ENCODE measurements at places on chromosomes 7 and 10.

DNA sequence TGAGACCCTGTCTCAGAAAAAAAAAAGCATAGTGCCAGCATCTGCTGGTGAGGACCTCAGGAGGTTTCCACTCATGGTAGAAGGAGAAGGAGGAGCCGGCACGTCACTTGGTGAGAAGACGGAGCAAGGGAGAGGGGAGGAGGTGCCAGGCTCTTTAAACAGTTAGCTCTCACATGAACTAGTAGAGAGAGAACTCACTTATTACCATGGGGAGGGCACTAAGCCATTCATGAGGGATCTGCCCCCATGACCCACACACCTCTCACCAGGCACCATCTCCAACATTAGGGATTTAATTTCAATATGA, 62.9 kb upstream of the VKORC1L1 start:
- DNase-seq = no peak

DNA sequence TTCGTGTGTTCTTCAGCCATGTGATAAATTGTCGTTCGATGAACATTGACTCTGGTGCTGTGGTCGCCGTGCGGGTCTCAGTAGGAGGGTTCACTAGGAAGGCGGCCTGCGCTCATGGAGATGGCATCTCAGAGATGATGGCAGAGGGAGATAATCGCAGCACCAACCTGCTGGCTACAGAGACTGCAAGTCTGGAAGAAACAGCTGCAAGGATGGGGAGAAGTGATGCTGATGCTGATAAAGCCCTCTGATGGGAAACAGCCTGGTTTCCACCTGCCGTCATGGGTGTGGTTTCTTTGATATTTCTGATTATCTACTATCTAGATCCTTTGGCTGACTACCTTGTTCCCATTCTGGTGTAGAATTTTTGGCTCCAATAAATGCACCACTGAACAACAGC, 130.5 kb upstream of the ANKRD30A start:
- DNase-seq = no peak

GRCh38 chr10:1538531-1539061, 198.7 kb downstream of the ADARB2 start:
- no peak for DNase-seq

DNA sequence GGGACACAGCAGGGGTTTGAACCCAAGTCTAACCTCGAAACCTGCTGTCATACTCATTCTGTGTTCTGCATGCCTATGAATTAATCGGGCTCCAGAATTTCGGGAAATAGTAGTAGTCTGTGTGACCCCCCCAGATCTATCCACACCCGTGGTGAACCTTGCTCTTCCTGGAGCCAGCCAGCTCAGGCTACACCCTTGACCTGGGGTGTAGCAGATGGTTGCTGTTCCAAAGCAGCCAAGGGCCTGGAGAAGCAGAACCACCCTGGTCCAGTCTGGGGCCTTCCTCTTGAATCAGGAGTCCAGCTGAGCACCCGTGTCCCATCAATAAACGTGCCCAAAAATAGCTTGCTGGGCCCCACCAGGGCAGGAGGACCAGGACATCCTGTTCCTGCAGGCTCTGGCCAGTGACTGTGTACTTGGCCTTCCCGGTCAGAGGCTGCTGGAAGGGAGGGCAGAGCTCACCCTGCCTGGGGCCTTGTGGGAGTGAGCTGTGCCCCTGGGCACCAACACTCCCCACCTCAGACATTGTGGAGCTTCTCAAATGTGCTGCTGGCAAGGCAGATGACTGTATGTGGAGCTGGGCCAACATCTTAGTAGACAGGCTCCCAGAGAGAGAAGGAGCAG, 101.2 kb upstream of the ZNF716 start:
- DNase-seq = no peak

DNA sequence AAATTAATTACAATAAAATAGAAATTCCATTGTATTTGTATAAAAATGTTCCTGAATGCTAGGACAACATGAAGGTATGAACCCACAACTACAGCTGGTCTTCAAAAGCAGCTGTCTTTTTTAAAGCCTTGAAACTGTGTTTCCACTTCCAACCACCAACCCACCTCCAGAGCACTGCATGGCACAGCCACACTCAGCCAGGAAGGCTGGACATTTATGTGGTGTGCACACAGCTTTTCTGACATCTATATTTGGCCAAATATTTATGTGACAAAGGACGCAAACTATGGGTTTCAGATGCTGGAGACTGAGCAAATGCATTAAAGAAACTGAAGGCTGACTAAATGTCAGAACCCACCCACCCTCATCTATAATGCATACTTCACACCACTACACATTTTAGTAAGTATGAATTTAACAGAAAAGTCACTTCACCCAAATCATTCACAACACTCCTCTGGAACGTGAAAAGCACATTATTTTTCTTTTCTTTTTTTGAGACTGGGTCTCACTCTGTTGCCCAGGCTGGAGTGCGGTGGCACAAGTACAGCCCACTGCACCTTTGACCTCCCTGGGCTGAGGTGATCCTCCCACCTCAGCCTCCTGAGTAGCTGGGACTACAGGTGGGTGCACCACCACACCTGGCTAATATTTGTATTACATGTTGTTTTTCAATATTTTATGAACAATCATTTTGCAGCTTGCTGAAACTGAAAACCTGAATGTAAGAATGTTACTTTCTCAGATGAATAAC, 27.9 kb upstream of the DAGLB start:
- DNase-seq = no peak

DNA sequence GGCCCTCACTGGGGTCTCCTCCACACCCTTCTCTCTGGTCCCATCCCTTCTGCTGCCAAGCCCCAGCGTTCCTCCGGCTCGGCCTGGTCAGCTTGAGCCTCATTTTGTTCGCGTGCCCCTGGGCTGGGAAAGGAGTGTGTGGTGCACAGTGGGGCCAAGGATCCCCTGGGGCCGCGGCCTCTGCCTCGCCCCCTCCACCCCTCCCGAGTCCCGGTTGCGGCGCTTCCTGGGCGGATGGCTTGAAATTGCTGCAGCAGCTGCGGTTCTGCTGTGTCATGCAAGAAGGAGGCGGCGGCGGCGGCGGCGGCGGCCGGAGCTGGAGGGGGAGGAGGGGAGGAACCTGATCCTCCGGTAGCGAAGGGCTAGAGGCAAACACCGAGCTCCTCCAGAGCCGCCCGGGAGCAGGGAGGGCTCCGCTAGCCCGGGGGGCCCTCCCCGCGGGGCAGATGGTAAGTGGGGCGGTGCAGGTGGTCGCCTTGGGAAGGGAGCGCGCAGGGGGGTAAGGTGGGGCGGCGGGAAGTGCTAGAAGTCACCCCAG, 217.8 kb upstream of the MKLN1 start:
- DNase-seq = peak; percentile 91

DNA sequence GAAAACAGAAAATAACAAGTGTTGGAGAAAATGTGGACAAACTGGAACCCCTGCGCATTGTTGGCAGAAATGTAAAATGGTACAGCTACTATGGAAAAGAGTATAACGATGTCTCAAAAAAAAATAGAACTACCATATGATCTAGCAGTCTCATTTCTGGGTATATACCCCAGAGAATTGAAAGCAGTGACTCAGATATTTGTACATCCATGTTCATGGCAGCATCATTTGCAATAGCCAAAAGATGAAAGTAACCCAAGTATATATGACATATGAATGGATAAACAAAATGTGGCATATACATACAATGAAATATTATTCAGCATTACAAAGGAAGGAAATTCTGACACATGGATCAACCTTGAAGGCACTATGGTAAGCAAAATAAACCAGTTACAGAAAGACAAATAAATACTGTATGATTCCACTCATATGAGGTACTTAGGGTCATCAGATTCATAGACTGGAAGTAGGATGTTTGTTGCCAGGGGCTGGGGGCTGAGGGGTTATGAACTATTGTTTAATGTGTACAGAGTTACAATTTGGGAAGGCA, 4.9 kb downstream of the NRCAM start:
- DNase-seq = no peak

- peak; percentile 71 for DNase-seq
Measured at GRCh38 chr7:24284699-24285506, 913 bp downstream of the NPY start.

- DNase-seq = no peak
Measured at GRCh38 chr10:74439213-74439612, 288.2 kb downstream of the ADK start.

DNA sequence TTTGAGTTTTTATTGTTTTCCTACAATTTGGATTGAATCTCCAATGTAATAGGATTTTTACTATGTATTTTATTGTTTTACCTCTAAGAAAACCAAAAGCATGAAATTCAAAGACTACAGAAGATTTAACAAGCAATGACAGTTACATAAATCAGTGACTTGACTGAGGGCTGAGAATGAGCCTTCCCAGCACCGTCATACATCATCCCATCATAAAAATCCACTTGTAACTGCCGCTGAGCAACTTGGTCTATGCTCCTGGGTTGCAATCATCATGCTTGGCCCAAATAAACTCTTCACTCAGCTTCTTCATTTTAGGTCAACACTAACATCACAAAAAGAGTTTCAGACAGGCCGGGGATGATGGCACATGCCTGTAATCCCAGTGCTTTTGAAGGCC, 13.5 kb downstream of the LARP4B start:
- no peak for DNase-seq

DNA sequence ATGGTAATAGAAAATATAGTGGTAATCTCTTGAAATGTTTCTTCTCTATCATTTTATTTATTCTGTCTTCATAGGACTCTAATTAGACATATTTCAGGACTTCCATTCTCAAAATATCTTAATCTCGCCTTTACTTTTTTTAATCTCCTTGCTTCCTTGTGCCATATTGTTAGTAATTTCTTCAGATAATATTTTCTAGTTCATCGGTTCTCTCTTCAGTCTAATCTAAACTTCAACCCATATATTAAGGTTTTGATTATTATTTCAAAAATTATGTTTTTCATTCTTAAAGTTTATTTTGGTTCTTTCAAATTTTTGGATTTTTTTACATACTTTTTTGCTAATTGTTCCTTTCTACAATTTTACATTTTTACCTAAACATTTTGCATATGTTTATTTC, 237.9 kb upstream of the DGKB start:
- DNase-seq = no peak

DNA sequence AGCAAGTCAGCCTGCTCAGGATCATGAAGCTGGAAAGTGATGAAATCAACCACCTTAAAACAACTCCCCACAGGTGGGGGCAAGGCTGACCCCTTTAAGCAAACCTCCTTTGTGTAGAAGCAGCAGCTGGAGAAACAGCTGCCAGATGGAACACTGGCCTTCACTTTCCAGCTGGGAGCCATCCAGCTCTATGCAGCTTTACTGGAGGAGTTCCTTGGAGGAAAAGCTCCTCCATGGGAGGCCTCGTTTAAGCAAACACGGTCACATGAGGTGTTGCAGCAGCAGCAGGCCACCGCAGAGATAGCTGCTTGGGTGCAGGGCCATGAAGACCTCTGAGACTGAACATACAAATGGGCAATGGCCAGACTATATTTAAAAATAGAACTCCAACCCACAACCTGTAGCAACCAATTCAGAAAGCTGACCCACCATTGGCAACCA, 13.0 kb upstream of the DLG5 start:
- DNase-seq = no peak

DNA sequence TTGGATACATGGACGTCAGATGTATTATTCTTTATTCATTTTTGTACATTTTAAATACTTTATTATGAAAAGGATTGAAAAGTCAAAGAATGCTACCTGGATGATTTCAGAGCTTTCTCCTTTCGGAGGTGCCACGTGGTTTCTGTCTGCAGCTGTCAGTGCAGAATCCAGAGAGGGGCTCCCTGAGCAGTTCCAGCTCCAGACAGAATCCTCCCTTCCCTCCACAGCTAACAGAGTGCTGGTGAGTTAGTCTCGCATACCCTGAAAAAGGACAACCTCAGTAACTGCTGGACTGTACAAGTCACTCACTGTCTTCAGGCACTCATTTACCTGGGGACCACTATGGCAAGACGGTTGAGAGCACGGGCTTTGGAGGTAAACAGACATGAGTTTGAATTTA, 10.9 kb downstream of the DNMBP start:
- DNase-seq = no peak

DNA sequence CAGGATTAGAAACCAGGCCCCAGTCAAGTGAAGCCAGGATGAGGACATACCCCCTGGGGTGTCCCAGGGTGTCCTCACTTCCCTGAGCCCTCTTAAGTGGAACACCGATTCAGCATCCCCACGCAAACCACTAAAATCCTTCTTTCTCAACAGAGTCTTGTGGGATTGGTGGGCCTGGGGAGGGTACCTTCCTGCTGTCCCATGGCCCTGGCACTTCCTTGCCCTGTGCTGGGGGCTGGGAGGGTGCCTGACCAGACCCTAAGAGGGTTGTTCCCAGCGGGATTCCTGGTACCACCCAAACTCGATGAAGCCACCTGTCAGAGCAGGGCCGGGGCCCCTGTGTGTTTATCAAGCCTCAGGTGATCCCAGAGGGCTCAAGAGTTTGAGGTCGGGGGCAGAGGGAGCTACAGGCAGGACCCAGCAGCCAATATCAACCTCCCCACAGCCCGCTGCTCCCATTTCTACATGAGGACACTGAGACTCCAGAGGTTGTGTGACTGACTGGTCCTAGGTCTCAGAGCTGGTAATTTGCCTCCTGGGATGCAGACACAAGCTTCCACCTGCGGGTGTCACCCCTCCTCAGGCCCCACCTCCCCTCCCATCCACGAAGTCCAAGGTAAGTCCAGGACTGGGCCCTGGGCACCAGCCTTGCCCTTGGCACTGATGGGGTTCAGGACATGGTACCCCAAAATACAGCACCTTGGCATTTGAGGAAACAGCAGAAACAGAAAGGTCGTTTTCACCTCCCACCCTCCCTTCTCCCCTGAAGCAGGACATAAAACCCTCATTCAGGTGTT, 31.4 kb downstream of the OAT start:
- DNase-seq = no peak

- no peak for DNase-seq
Measured at GRCh38 chr7:11726001-11726793, 105.8 kb downstream of the THSD7A start.

DNA sequence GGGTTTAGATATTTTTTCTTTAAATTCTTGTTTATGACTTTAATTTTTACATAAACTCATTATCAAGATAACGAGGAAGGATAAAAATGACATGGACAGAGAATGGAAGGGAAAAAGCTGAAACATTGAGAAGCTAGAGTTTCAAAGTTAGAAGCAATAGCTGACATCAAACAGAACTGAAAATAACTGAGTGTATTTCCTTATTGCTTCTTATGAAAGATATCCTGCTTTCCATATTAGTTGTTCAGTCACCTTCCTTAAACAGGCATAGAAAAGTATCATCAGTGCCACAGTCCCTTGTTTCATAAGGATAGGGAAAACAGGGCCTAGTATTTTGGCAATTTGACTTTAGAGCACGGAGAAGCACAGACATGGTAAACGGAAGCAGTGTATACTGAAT, 460.5 kb upstream of the GHITM start:
- DNase-seq = no peak
